HCEC 1CT (cell line): ENCODE measurements at places on chromosomes 1 and 21.
A peak's percentile ranks its signal among the peaks of the same experiment; 100 is the strongest.

- DNase-seq: no peak
Measured at GRCh38 chr1:92931691-92932090, 29.6 kb downstream of the DIPK1A start.

DNA sequence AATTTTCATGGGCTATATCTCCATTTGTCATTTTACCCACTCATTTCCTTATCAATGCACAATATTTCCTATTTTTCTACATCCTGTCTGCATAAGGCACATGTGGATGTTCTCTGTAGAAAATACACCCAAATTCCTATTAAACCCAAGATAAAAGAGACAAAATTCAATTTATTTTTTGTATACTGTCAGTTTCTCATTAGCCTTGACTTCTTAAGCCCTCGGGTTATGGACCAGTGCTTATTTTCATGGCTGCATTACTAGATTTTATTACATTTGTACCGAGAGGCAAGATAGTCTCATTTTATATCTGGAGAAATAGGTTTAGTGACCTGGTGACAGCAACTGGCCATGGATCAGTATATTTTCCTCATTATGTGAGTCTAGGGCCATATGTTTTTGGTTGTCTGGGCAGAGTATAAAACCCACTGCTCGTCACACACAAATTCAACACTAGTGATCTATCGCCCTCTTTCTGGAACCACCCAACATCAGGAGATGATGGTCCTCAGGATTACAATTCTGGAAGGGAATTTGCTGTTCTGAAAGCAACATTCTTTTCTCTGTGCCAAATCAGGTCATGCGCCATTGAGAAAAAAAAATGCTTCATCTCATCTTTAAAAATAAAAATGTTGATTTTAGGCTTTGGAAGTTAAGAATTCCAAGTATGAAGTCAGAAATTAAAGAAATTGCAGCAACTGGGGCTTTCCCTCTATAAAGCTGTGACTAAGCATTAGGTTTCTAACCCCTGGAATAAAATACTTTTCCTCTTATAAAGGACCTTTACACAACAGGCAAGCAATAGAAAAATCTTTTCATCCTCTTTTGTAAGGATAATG lies 81.4 kb downstream of the ASTN1 start:
- no peak for DNase-seq

GRCh38 chr1:181383695-181384094 lies 99.6 kb upstream of the CACNA1E start:
- no peak for DNase-seq

- no peak for DNase-seq
Measured at GRCh38 chr21:36640721-36641244, 58.1 kb upstream of the SIM2 start.

DNA sequence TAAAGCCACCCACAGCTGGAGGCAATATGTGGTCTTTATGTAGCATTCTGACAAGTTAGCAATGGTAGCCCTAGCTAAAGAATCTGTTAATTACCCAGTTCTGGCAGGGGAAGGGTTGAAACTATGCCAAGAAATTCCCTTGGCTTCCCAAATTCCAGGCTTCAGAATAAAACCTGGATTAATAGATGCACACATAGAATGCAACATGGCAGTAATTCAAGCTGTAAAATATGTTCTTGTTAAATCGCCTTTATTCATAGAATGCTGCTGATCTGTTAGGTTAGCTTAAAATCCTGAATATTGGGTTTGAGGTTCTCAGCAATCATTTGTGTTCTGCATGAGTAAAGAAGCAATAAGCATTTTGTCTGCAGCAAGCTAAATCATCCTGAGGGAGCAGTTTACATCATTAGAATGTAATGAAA lies 80.1 kb downstream of the ZNF326 start:
- DNase-seq: no peak

DNA sequence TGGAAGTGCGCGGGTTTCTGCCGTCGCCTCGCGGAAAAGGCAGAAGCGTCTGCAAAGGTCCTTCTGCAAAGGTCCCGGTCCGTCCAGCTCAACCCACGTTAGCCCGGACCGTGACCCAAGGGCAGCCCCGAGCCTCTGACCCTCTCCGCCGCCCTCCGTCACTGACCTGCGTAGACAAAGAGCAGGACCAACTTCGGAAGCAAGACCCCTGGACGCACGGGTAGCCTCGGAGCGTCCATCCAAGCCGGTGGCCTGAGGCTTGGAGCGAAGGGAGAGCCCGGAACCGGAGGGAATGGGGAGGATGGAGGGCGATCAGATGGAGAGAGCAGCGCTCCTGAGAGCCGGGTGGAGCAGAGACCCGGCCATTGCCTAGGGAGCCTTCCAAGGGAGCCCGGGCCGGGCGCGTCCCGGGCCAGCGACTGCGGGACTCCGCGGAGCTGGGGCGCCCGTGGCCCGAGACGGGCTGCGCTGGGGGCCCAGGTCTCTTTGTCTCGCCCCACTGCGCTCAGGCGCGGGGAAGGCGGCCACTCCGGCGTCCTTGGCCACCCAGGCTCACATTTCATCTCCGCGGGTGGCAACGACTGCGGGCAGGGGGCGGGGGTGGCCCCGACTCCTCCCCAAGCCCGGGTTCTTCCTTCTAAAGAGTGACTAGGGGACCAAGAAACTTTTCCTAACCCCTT lies at the start of gene CYYR1:
Gene CYYR1 (minus strand): TSS at position 585 of the 680 bp plus-strand sequence. CDS start 346 bp downstream, at position 239.
- no peak for DNase-seq

- no peak for DNase-seq
Measured at GRCh38 chr21:40340357-40340756, 473.1 kb downstream of the PCP4 start.

GRCh38 chr1:57101209-57101608 lies 135.4 kb upstream of the C8B start:
- DNase-seq: no peak

DNA sequence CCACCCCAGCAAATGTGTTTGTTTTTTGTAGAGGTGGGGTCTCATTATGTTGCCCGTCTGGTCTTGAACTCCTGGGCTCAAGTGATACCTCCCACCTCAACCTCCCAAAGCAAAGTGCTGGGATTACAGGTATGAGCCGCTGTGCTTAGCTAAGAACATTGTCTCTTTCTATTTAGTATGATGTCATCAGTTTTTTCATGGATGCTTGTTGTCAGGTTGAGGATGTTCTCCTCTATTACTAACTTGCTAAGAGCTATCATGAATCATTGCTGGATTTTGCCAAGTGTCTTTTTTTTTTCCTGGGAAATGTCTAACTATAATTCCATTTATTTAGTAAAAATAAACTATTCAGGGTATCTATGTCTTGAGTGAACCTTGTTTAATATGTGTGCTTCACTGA lies 19.0 kb upstream of the MPC2 start:
- peak; percentile 3 for DNase-seq

DNA sequence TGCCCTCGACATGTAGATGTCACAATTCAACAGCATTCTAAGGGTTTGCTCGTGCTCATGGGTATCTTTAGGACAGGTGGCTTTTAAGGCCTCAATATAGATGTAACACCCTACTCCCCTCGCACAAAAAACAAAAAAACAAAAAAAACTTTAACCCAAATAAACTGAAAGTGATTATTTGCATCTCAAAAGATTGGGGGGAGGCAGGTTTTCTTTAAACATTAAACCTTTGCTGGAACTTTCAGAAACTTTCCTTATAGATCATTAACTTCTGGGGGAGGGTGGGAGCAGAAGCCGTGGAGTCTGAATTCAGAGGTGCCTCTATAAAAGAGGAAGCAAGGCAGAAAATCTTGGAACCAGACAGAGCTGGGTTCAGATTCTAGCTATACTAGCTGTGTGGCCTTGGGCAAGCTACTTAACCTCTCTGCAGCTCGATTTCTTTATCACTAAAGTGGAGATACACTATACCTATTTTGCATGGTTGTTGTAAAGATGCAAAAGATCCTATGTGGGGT lies 3.2 kb upstream of the KIAA1614 start:
- DNase-seq: no peak

- no peak for DNase-seq
Measured at GRCh38 chr1:155320661-155321617, at the start of gene RUSC1. Gene RUSC1, plus strand, starts transcription at chr1:155320894. Its CDS starts 880 bp downstream, at chr1:155321774.

DNA sequence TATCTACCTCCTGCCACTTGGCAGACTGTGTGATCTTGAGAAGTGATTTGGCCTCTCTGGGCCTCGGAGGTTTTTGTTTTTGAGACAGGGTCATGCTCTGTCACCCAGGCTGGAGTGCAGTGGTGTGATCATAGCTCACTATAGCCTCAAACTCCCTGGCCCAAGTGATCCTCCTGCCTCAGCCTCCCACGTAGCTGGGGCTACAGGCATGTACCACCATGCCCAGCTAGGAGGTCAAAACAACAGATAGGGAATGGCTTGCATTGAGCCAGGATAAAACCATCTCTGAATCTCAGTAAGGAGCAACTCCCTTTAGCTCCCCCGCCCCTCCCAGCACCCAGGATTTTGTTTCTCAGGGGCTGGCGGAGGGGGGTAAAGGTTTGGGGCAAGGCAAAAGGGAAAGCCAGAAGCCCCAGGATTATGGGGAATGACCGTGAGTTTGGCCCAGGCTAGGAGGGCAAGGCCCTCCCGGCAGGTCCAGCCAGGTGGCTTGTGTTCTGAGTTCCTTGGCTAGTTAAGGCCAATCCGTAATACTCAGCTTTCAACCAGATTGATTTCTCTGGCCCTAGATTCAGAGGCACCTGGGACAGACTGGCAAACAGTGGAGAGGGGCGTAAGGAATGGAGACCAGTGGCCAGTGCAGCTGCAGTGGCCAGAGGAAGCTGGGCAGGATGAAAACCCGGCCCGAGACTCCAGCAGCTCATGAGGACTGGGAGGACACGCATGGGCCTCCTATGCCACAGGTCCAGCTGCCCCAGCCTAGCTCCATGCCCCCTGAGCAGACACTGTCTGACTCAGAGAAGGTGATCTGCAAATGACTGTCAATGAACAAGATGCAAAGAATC lies 130.1 kb downstream of the DMRTB1 start:
- no peak for DNase-seq

DNA sequence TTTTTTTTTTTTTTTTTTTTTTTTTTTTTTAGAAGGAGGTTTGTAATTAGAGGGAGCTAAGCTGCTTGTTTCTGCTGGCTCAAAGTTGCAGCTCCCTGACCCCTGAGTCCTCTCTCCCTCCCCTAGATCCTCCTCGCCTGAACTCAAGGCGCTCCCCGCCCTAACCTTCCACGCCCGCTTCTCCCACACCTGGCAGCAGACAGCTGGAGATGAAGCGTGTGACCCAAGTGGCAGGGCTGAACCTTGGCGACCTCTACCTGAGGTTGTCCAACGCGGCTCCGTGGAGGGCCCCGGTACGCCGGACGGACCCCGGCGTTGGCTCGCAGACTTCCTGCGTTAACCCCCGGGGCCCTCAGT lies 795 bp downstream of the NGF start:
- DNase-seq: no peak

DNA sequence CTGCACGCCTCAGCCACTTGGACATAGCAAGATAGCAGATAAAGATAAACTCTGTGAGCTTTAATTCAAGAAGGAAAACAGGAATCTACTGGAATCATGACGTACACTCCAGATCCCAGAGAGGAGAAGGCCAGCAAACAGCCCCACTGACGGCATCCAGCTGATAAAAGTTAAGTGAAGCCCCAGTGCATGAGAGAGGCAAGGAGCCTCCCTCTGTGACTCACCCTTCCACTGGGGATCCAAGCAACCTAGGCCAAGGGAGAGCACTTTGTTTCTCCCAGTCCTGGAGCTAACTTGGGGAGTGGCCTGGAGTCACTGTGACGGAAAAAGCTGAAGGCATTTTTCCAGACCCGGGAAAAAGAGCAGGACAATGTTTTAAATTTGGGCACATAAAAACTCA lies 270.0 kb downstream of the AKT3 start:
- no peak for DNase-seq

DNA sequence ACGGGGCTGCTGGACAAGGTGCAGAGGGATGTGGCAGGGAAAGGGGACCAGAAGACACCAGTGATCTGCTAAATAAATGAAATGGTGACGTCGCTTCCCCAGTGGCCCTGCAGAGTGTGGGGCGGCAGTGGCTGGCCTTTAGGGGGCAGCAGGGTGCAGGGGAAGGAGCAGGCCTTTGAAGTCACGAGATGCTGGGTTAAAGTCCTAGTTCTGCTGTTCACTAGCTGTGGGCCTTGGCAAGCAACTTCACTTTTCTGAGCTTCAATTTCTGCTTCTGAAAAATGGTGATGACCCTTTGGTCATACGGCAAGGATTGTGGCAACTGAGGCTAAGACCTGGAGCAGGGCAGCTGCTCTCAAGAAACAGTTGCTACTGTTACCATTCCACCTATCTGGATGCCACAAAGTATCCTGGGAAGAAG lies 9.2 kb upstream of the GALE start:
- peak; percentile 59 for DNase-seq

DNA sequence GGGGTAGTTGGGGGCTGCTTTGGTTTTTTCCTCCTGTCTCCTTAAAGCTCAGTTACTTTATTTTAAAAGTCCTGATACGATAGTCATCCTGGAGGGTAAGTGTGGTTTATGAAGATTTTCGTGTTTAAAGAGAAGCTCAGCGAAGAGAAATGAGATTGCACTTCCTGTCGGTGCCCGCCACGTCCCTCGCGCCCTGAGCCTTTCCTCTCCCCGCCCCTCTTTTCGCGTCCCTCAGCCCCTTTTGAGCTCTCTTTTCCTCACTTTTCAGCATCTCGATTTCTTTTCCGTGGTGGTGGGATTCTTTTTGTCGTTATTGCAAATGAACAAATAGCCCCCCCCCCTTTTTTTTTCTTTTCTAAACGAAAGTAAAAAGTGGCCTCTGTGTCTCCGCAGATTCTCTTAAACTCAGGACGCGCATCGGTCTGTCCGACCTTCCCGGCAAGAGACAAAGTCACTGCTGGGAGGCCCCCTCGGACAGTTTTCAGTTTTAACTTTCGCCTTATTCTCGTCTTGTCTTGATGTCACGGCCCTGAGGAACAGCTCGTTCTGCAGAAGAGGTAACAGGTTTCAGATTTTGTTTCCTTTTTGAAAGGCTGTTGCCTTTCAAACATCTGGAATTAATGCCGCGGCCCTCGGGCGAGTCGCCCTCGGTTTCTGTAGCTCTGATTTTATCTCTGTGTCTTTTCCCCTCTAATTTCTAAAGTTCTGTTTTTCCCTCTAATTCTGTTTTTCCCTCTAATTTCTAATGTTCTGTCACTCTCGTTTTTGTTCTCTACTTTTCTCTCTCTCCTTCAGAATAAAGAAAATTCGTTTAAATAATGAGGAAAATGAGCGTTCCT lies 1.0 kb upstream of the DMRTA2 start:
- no peak for DNase-seq

GRCh38 chr1:67061266-67061665 lies 7.3 kb upstream of the SLC35D1 start:
- peak; percentile 18 for DNase-seq

- peak; percentile 64 for DNase-seq
Measured at GRCh38 chr21:29105218-29105617, 25.2 kb upstream of the MAP3K7CL start.

- peak; percentile 23 for DNase-seq
Measured at GRCh38 chr1:164155347-164155746, 403.6 kb upstream of the PBX1 start.

- DNase-seq: peak; percentile 59
Measured at GRCh38 chr1:92536980-92537884, 50.5 kb upstream of the GFI1 start.

- no peak for DNase-seq
Measured at GRCh38 chr1:26075421-26076144, 8.2 kb upstream of the TRIM63 start.

DNA sequence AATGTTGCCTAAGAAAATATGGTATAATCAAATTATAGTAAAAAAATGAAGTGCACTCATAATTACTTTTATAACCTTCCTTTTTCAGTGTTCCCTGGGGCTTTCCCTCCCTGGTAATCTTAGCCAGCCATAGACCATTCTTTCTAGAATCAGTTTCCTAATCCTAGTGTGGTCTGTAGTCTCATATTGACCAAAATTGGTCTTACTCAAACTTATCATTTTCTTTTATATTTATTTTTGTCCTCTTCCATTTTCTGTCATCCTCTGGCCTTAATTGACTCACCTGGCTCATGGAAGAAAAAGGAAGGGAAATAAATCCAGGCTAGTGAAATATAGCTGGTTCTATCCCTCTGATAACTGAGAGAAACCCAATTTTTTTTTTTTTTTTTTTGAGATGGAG lies 70.9 kb upstream of the BMP8A start:
- no peak for DNase-seq
